Activated CD4-positive, alpha-beta T cell treated with anti-CD3 and anti-CD28 coated beads for 1 hour (primary cell): ENCODE measurements at places on chromosomes 11 and 22.

DNA sequence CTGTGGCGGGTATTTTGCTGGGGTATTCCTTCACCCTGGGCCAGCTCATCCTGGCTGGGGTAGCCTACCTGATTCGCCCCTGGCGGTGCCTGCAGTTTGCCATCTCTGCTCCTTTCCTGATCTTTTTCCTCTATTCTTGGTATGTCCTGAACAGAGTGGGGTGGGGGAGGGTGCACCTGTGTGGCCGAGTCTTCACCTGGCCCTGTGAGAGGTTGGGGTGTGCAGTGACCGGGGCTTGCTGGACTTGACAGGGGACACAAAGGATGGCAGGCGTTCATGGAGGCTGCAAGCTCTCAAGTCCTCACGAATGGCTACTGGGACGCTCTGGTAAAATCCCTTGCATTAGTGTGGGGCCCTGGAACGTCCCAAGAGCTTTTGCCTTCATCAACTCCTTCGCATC, 39.3 kb downstream of the CAPN1 start:
- DNase-seq: no peak

DNA sequence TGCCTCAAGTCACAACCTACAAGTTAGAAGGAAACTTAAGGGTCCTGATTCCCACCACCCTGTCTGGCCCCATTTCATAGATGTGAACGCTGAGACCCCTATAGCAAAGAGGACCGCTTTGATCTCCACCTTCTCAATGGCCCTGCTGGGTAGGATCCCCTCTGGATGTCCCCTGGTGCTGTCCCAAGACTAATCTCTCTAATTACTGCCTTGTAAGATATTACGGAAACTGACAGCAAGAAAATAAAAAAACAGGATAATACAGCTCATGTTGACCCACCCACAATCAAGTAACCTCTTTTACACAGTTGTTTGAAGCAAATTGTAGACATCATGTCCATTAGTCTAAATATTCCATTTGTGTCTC, 20.9 kb downstream of the IGLL5 start:
- DNase-seq: no peak

DNA sequence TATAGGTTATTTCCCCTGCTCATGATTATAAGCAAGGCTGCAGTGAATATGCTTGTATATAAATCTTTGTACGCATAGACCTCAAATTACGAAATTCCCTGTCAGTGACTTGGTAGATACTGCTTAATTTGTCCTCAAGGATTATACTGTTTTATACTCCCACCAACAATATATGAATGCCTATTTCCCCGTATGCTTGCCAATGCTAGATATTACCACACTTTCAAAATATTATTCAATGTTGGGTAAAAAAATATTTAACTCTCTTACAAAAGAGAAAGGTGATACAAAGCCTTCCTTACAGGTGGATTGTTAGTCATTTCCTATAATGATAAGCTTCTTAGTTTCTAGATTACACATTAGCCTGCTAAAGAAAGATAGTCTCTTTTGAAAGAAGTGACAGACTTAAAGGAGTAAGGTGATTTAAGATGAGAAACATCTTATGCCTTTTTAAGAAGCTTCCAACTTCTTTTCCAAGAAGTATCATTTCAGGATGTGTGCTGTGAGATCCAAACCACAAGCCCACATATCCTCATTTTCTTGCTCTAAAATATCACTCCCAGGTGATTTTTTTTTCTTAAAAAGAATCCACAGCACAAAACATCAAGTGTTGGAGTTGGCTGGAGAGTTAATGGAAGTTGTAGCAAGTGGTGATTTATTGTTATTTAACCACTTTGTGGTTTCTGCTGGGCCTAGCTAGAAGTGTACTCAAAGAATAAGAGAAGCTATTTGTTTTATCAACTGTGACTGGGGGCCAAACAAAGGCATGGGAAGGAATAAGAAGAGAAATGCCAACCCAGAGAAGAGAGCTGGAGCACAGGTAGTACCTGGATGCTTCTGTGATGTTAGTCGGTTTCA, 59.2 kb downstream of the BARX2 start:
- no peak for DNase-seq

DNA sequence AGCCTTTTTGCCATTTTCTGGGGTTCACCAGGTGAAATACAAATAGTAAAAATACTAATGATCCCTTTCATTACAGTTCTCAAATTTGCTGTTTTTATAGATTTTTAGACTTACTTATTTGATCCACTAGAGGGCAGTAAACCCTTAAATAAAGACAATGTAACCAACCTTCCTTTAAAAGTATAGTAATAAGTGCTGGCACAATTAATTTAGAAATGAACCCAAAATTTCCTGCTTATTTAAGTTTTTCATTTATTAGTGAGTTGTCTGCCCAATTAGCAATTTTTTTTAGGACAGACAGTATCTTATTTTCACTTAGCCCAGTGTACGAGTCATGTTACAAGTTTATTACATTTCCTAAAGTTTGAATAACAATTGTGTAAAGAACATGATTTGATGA, 4.7 kb downstream of the DDIAS start:
- no peak for DNase-seq

DNA sequence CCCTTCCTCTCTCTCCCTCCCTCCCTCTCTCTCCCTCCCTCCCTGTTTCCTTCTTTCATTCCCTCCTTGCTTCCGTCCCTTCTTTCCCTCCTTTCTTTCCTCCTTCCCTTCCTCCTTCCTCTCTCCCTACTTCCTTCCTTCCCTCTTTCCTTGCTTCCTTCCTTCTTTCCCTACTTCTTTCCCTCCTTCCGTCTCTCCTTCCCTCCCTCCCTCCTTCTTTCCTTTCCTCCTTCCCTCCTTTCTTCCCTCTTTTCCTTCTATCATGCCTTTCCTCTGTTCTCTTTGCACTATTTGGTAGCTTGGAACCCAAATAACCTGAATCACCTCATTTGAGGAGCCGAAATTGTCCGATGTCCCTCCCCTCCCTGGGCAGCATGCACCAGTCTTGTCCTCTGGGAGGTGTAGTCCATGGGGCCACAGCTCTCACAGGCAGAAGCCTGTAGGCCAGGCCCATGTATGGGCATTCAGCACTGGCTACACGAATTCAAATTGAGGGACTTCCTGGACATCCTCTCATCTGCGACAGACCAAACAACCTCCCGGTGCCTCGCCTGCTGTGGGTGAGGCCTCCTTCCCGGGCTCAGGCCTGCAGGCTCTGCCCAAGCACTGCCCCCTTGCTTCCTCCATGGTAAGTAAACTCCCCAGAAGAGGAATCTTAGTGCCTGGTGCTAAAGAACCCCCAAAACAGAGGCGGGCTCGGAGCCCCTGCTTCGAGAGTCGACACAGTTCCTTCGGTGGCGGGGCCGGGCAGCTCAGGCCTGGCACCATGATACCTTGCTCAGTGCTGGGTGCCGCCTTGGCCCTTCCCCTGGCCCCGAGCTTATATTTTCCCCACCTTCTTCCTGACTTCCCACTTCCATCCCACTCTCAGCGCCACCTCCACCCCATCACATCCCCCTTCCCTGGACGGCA, 454.1 kb upstream of the CADM1 start:
- DNase-seq: no peak

DNA sequence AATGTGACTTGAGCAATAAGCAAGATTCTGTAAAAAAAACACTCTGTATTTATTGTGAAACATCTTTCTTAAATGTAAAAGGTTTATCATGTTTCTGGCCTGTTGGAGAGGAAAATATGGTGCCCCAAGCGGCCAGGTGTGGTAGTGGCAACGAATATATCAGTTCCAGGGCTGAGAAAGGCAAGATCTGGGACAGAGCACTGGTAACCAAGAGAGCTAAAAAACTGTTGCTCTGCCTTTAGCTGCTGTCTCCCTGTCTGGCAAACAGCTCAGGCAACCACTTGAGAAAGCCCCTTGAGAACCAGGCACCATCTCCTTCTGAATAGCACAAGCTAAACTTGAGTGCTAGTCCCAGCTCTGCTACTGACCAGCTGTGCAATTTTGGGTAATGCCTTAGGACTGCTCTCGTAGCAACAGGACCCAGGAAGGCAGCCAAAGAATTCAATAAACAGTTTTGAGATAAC, 129.9 kb downstream of the KCNC1 start:
- DNase-seq: no peak

- no peak for DNase-seq
Measured at GRCh38 chr22:27416511-27417420, 384.8 kb downstream of the MN1 start.

DNA sequence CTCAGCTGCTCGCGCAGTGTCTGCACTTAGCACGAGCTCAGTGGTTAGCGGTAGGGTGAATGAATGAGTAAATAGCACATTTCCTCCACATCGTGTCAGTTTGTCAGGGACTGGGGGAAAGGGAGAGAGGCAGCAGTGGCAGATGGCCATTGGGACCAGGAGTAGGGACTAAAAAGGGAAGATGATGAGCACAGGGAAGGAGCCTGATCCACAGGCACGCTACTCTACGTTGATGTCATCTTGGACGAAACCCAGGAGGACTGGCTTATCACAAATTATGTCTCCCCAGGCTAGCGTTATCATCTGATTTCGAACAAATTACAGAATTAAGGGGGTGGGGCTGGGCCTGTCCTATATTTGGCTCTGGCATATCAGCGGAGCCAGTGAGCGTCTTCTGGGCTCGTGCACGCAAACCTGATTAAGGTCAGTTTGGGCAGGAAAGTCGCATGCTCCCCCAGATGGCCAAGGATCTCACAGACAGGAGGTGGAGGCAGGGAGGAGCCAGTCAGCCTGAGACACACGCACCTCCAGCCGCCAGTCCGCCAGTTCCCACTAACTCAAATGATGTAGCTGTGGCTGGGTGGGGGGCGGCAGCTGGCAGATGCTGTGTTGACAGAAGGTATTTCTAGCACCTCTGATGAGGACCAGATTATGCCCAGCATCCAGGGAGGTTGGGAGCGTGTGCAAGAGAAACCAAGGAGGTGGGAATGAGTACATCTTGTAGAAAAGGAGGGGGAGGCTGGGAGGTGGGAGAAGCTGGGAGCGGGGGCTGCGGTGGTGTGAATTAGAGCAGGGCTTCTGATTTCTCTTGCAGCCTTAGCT, 97.4 kb upstream of the PRDM11 start:
- no peak for DNase-seq

DNA sequence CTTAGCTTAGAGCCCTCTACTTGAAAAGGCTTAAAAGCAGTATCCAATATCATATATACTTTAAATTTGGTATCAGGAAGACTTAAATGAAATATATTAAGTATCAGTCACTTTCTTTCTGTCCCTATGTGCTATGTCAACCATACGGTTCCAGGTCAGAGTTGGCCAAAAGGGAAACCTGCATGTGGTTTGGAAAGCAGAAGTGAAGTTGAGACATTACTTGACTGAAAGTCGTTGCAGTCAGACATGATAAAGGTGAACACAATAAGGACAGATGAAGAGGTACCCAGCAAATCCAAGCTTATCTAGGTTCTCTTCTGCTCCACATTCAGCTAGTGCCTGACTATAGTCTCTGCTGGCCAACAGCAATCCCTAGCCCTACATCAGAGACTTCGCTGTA, 336.8 kb downstream of the KCNA4 start:
- no peak for DNase-seq

DNA sequence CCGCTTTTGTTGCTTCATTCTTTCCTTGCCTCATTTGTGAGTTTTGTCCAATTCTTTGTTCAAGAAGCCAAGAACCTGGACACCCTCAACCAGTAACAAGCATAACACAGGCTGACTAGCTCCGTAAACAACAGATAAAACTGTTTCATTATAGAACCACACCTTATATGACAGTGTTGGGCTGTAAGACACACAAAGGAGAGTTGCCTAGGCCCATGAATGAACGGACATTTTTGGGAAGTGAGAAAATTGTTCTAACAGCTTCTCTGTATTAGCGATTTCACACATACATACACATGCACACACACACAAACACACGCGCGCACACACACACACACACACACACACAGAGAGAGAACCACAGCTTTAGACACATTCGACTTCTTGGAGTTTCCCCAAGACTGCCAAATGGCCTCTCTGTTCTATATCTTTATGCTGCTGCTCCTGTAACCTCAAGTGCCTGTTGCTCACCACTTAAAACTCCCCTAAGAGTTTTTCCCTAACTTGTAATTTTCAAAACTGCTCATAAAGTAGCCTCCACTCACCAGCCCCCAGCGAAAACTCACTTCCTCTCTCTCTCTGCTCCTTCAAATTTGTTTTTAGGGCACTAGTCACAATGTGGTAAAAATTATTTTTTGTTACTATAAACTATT, 35.9 kb downstream of the CTSC start:
- no peak for DNase-seq

DNA sequence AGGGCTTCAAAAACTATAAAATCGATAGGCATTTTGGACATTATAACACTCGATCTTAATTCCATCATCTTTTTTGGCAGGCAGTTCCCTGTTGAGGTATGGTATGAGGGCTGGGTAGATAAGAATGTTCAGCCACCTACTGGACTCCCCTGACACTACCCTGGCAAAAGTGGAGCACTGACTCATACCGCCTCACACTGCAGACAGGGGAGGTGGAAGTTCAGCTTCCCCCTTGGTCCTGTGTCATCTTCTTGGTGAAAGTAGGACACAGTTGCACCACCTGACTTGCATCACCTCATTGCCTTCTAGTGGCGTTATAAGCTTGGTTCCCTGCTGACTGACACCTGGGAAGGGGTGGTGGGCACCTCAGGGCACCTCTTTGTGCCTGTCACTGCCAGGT, 30.4 kb downstream of the PAAF1 start:
- no peak for DNase-seq

DNA sequence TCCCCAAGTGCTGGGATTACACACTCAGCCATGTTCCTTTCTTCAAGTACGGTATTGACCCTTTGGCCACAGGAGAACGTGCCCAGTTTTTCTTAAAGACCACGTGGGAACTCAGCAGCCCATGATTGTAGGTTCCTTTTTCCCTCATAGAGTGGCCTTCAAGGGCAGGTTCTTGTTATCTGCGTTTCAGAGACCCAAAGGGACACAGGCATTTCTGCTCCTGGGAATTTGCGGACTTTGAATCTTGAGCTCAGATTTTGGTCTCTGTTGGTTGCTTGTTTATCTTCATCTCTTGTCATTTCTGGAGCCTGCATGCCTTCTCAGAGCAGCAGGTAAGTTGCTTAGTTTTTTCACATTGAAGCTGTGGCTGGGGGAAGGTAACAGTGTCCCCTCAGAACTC, 12.0 kb downstream of the MARK2 start:
- no peak for DNase-seq

DNA sequence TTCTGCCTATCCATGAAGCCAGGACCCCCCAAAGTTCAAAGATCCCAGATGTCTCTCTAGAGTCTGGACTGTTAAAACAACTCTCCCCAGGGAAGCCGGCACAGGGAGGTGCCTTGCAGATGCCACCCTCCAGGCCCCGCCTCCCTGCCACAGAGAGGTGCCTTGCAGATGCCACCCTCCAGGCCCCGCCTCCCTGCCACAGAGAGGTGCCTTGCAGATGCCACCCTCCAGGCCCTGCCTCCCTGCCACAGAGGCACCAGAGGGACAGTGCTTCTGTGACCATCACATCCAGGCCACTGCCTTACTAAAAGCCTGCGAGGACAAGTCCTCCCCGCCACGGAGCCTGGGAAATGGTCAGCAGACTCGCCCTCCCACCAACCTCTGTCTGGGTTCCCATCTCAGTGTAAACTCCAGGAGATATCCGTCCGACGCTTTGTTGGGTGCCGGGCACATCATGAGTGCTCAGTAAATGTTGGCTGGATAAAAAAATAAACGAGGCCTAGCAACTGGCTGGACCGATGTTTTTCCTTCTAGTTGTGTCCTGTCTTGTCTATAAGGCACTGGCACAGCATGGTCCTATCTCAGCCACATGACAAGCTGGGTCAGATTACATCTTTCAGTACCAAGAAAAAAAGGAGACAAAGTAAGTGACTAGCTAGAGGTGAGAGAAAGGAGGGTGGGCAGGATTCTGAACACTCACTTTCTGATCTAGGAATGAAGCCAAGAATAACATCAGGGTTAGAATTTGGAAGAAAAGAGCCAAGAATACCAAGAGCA, 91.2 kb upstream of the CSNK2A3 start:
- no peak for DNase-seq
